OCI-M1 (cell line): ENCODE measurements at places on chromosomes 5 and 9.

DNA sequence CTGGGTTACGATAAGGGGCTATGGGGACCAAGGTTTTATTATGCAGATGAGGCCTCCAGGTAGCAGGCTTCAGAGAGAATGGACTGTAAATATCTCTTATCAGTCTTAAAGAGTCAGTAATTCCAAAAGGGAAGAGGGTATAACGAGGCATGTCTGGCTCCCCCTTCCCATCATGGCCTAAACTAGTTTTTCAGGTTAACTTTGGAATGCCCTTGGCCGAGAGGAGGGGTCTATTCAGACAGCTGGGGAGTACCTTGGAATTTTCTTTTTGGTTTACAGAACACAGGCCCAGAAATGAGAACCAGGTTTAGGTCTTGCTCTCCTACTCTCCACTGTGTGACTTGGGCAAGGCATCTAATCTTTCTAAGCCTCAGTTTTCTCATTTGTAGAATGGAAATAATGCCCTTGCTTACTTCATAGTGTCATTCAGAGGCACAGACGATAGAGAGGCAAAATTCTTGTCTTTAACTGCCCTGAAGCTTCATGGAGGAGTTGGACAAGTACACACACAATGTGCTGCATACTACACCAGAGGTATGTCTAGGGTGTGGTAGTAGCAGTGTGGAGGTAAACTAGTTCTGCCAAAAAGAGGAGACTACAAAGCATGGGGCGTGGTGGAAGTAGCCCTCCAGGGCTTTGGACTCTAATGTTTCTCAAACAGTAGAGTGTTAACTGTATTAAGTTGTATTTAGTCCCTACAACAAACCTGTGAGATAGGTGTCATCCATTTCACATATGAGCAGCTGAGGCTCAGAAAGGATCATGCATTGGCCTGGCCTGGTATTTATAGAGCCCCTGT lies 45.5 kb downstream of the IRF1 start:
- DNase-seq, result no peak

GRCh38 chr9:125986966-125987365 lies 239.8 kb downstream of the PBX3 start:
- DNase-seq, result no peak

DNA sequence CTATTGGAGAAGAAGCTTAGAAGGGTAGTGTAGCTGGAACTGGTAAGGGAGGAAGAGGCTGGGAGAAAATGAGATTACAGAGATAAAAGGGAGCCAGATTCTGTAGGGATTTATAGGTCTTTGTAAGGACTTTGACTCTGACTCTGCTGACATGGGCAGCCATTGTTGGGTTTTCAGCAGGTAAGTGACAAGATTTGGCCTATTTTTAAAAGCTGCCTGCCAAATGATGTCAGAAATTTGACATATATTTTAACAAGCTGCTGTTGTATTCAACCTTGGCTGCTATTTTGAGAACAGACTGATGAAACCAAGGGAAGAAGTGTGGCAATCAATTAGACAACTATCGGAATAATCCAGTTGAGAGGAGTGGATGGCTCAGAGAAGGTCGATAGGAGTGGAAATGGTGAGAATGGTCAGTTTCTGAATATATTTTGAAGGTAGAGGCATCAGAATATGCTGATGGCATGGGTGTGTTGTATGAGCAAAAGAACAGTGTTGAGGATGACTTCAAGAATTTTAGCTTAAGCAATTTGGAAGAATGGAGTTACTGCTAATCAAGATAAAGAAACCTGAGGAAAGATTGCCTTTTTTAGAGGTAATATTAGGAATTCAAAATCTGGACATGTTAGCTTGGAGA lies 56.8 kb downstream of the KCTD16 start:
- no peak for DNase-seq

GRCh38 chr9:99412606-99413005 lies 190.5 kb downstream of the SEC61B start:
- DNase-seq, result no peak

DNA sequence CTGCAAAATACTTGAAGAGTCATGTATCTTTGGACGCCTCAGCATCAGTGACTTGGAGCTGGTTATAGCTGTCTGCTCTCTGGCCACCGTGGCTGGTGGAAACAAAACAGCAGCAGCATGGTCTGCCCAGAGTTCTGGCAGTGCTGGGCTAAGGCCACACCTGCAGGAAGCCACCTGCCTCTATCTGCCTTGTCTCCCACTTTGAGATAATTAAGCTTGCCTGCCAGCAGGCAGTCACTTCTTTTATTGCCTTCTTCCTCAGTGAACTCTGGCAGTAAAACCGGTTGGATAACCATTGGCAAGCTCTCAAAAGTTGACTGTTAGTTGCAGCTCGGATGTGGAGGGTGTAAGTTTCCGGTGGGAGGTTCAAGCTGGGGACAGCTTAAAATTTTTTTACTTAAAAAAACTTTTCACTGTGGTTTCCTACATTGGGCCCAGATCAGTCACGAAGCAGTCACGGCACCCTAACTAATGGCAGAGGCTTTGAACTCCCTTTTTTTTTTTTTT lies 4.9 kb downstream of the SMIM3 start:
- DNase-seq, result no peak

DNA sequence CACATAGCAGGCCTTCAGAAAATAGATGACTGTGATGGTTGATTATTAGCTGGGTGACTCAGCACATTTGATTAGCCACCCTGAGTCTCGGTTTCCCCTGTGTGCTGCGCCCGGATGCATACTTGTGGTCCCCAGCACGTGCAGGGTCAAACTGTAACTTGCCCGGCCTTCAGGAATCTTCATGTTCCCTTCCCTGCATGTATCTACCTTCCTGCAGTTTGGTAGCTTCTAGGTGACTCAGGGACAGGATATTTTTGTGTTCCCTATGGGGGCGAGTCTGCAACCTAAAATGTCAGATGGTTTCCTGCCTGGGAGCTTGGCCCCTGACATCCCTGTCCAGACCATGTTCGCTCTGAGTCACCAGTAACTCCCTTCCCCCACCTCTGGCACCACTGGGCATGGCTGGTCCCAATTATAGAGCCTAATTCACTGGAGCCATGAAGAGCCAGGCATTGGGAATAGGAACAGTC lies 13.2 kb downstream of the PTGS1 start:
- no peak for DNase-seq

- DNase-seq, result peak; percentile 94
These were observed at the start of gene ATG10 for GRCh38 chr5:81971712-81972491. Gene ATG10 (plus strand): TSS chr5:81972023. CDS start chr5:81987571, 15,548 bp downstream.

GRCh38 chr5:151126199-151126645 lies 31.4 kb downstream of the ANXA6 start:
- peak; percentile 89 for DNase-seq

DNA sequence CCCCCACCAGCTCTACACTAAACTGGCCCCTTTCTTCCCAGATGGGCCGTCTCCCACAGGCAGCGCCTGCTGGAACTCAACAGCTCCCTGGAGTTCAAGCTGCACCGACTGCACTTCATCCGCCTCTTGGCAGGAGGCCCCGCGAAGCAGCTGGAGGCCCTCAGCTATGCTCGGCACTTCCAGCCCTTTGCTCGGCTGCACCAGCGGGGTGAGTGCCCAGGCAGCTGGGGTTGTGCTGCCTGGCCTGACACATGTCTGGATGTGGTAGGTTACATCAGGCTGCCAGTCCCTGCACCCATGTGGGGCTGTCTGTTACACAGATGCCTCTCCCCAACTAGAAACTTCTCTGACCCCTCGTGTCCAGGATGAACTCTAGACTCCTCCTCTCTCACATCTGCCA lies 9.8 kb downstream of the NHP2 start:
- DNase-seq, result no peak

GRCh38 chr9:120454467-120454866 lies 125.5 kb downstream of the CDK5RAP2 start:
- no peak for DNase-seq

- no peak for DNase-seq
These were observed 10.1 kb downstream of the CAMK2A start for GRCh38 chr5:150279330-150280020.

DNA sequence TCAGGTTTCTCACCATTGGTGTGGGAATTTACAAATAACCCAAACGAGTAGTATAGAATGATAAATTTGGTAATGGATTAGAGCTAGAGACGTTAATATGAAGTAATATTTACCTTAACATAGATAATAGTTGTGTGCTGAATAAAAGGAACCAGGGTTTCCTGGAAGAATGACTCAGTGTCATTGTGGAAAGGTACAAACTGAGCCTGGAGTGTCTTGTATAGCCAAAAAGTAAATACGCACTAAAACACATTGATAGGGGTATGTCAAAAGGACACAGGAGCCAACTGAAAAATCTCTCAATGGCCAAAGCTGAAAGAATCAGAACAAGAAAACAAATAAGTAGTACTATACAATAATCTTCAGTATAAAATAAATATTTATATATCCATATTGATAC lies 363.5 kb downstream of the SLCO4C1 start:
- no peak for DNase-seq

DNA sequence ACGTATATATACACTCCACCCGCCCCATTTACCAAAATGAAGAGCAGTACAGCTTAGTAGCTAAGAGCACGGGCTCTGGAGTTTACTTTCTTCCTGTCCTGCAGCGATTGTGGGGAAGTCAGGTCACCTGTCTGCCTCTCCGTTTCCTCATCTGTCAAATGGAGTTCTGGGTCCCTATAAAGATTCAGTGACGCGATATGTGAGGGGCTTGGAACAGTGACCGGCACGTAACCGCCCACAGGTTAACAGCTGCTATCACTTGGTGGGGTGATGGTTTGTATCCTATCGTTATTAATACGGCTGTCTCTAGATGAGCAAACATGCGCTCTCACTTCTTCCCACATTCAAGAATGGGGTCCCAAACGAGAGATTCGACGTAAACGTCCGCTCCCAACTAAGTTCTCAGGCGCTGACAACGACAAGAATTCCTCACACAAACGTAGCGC lies 426 bp downstream of the FAM114A2 start:
- DNase-seq, result peak; percentile 84

DNA sequence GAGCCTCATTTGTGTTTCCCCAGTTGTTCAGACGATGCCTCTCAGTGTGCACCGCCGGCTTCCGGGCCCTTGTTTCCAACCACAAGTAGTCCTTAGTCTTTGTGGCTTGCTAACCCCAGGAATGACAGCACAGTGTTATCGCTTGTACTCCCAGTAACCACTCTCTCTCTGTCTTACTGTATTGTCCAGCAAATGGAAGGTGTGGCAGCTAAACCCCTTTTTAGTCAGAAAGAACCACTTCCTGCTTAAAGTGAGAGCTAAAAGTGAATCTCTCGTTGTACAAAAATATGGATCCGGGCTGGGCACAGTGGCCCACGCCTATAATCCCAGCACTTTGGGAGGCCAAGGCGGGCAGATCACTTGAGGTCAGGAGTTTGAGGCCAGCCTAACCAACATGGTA lies 61.3 kb downstream of the ENC1 start:
- peak; percentile 84 for DNase-seq

GRCh38 chr5:64069486-64069885 lies 96.2 kb upstream of the RNF180 start:
- DNase-seq, result no peak

DNA sequence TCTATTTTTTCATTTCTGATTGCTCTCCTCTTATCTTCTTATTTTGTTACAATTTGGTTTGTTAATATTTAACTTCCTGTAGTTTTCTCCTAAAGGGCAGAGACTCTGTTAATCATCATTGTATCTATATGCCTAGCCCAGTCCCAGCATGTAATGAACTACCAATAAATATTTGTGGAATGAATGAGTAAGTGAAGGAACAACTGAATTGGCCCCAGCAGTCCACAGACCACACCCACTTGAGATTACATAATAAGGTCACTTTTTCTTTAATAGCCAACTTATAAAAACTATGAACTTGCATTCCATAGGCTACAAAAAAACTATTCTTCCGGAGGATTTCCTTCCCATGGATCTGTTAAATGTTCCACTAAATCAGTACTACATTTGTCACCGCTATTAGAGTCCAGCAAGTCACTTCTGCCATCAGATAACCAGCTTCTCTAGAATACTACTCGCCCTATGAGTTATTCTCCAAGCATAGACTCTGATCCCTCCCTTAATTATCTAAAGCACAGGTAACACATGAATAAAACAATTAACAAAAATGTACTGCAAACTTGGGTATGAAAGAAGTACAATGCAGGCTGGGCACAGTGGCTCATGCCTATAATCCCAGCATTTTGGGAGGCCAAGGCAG lies 27.5 kb upstream of the TNPO1 start:
- DNase-seq, result no peak

DNA sequence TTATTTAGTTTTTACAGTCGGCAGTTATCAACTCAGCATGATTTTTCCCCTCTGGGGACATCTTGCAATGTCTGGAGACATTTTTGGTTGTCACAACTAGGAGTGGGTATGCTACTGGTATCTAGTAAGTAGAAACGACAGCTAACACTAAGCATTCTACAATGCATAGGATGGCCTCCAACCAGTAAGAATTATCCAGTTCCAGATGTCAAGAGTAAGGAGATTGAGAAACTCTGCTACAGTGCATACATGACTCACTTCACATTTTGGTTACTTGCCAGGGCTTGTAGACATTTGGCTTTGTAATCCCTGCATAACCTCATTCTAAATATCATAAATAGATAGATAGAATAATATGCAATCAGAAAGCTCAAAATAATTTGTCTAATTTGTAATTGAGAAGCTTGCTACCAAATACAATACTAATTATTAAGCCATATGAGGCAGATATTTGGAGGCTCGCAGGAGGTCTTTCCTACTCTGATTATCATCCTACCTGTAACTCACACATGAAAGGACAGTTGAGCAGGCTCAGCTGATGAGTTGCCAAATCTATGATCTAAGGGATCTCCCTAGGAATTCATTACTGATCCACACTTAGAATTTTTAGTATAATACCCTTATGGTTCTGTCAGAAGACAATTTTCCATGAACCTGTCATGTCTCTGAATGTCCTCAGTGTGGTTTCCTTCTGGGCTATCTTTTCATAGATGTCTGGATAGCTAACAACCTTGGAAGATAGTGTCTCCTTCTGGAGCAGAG lies 346.9 kb upstream of the TLE4 start:
- DNase-seq, result no peak

GRCh38 chr9:70080481-70081119 lies 37.0 kb downstream of the MAMDC2 start:
- no peak for DNase-seq

DNA sequence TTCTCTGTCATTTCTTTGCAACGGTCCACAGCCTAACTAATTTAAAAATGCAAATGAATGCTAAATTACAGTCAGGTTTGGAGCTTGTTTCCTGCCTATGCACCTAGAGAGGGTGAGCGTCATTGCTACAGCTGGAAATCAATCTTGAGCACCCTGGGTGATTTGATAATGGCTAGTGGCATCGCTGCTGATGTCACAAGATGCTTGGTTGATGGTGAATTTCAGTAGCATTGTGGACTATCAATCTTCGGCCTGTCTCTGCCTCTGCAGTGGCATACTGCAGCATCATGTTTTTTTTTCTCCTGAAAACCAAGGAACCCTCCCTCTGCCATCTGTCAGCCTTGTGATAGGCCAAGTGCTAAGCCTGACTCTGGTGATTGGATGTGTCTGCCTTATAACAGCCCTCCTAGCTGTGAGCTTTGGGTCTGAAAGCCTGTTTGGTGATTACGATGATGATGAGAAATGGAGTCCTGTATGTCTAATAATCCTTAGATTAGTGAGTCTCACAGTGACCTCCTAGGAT lies 75.3 kb downstream of the NMUR2 start:
- no peak for DNase-seq

GRCh38 chr5:124452412-124452811 lies 294.0 kb downstream of the ZNF608 start:
- DNase-seq, result no peak

- no peak for DNase-seq
These were observed 57.2 kb upstream of the LPAR1 start for GRCh38 chr9:111095441-111095840.
